ENCODE measurements at places on chromosomes 1 and 21. TPM values are rescaled to one million over a fixed set of nuclear protein-coding genes. Genes with fewer than 3 reads are reported as not detected.

Gene NBPF4
- 0.34 TPM for total RNA-seq

Gene NPL
- total RNA-seq, result 25.6 TPM

DNA sequence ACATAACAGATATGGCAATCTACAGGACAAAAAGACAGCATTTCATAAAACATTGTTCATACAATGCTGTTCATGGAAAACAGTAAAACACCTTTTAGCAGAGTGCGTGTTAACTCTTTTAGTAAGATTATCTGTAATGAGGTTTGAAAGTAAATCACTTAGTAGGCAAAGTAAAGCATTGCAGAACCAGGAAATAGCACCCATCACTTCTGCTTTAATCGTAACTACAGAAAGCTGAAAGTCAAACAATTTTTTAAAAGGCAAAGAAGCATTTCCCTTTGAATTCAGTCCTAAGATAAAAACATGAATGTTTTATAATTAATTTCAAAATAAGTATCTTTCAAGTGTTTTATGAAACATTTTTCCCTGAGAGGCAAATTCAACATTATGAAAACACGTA is 63.3 kb upstream of the RNF11 start:
- DNase-seq, result no peak

DNA sequence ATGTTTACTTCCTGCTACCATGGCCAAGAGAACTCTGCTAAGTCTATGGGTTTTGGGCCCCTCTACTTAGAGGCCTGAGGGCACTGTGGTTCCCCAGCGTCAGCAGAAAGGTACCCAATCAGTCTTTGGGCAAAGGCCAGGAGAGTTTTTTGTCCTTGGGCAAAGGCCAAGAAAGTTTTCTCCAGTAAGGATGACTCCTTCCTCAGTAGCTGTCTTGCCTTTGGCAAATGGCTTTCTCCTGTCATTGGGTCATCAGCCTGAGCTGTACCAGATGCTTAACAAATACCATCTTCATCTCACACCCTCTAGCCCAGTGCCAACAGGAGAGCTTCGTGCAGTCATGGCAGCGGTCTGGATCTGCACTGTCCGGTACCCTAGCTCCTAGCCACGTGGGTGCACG is 199.3 kb upstream of the TMEM51 start:
- no peak for DNase-seq

All from ureter (tissue), 1 donor.